ENCODE measurements at places on chromosomes 4 and X.
A peak's percentile ranks its signal among the peaks of the same experiment; 100 is the strongest.

DNA sequence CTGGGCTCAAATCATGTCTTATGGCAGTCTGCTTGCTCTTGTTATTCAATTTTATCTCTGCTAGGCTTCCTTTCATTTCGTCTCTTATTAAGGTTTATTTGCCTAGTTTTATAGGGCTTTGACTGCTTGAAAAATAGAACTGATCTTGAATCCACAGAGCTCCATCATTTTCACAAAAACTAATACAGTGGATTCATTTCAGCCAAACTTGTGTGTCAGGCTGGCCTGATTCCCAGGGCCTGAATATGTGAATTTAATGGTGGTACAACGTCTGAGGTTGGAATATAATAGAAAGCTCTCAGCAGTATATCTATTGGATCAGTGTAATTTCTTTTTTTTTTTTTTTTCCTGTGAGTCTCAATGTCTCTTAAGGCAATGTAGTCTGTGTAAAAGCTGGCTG is 123.3 kb downstream of the POU4F2 start:
- no peak for DNase-seq

- no peak for DNase-seq
Measured at GRCh38 chr4:98950925-98951324, 22.0 kb upstream of the EIF4E start.

DNA sequence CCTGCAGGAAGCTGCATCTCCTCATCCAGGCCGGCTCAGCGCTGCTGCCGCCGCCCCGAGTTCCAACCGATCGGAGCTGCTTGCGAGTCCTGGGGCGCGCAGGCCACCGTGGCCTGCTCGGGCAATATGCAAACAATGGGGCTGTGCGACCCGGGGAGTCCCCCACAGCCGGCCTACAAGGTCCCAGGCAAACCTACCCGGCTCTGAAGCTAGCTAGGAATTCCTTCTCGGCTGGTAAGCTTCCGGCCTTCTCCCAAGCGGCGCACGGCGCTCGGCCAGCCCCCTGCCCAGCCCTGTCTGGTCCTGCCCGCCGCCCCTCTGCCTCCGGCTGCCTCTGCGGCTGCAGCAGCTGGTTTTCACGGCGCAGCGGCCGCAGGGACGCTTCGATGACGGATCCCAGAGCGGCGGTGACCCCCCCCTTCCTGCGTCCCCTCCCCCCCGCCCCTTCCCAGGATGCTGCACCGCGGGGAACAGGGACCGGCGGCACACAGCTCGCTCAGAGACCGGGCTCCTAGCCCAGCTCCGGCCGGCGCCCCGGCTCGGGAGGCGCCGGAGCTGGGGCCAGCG is 59.4 kb downstream of the TSC22D3 start:
- peak; percentile 29 for DNase-seq

GRCh38 chr4:150402871-150403272 is 179.1 kb upstream of the MAB21L2 start:
- DNase-seq: no peak

GRCh38 chr4:189822326-189822725 is 118.3 kb upstream of the FRG1 start:
- peak; percentile 64 for DNase-seq

- DNase-seq: no peak
Measured at GRCh38 chr4:5478697-5479096, 229.7 kb downstream of the EVC2 start.

DNA sequence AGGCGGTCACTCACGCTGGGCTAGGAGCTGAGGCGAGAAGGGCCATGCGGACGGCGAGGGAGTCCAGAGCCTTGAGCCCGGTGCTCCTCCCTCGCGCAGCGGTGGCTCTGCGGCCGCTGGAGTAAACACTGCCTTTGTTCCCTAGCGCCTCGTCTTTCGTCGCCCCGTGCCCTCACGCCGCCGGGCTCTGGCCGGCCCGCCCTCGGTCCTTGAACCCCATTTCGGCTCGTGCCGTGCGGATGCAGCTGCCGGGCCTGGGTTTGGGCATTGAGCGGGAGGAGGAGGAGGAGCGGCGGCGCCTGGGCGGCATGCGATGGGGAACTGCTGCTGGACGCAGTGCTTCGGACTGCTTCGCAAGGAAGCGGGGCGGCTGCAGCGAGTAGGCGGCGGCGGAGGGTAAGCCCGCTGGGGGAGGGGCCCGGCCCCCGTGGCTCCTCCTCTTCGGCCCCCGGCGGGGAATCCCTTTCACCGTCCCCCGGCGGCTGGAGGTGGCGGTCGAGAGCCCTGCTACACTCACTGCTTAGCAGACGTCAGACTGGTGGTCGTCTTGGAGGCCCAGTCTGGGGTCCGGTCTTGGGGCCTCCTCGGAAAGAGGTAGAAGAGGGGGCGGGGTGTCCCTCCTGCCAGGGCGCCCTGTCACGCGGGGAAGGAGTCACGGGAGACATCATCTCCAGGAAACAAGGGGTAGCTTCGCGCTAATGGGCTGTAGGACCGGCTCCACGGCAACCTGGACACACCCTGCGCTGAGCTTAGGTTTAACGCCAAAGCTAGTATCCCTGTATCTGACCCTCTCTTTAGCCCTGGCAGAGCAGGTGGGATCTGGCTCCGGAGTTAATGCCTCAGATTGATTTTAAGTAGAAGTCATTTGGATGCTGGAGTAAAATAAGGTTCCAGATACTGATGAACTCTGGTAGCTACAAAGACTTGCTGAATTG is at the start of gene AP1AR:
AP1AR (plus strand) TSS at position 9 of the 935 bp plus-strand sequence; CDS start at position 314, 305 bp downstream.
- DNase-seq: peak; percentile 79

DNA sequence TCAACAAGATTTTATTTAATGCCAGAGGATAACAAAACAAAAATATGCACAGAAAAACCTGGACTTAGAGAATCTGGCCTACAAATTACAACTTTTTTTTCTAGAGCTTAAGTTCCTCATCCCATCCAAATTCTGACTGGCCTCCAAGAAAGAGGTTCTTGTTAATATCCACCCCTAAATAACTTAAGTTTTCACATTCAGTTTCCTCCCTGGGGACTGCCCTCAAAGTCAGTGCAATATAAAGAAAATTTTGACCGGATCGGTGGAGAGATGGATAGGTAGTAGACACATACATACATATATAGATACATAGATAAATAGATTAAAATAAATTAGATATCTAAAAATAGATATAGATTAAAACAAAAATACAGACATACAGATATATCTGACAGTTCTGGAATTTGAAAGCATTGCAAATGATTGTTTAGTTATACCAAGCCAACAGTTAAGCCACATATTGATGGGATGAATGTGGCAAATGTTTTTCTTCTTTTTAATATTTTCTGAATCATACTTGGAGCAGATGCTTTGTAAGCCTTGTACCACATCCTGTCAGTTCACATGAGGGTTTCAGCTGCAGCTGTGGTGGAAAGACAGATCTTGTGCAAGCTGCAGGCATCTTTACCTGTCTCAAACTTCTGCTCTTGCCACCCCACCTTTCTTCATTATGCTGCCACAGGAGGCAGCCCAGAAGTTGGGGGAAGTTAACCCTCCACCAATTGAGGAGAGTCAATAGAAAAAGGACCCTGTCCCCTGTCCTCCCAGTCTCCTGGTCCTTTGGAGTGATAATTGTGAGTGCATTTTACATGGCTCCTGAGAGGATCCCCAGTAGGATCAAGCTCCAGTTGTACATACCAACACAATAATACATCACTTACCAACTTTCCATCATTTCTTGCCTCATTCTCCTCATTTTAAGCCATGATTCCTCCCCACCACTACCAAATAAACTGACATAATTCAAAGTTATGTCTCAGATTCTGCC is 58.5 kb upstream of the PRDM8 start:
- DNase-seq: peak; percentile 71

DNA sequence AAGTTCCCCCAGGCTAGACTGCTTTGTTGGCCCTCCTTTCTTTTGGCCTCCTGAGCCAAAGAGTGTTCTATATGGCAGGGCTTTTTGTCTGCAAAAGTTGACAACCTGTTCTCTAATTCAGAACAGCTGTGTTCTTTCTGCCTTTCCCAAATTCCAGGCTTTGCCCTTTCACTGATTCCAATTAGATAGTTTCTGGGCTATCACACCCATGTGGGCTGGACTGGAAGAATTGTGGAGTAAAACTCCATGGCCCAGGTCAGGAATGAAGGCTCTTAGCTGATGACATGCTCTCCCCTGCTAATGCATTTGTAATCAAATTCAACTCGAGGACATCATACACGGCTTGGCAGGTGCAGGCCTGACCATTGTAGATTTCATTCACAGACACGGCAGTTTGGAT is 19.4 kb downstream of the BMP3 start:
- no peak for DNase-seq

DNA sequence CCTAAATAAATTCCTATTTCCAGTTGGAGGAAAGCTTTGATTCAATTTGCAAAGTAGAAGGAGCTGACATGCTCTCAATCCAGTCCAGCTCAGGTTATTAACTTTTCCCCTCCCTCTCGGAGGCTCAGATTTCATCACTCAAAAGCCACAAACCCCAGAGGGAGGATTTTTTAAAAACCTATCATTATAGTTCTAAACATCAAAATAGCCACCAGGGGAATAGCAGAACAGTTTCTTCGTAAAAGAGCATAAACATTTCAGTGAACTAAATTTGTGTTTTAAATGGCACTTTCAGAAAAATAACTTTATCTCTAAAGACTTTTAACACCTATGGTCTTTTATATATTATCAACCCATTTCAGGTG is 8.8 kb downstream of the GPRIN3 start:
- peak; percentile 41 for DNase-seq

- DNase-seq: no peak
Measured at GRCh38 chrX:103776546-103776945, at the start of gene PLP1. Gene PLP1 (plus strand): TSS chrX:103776840. CDS start chrX:103776996, 156 bp downstream.

DNA sequence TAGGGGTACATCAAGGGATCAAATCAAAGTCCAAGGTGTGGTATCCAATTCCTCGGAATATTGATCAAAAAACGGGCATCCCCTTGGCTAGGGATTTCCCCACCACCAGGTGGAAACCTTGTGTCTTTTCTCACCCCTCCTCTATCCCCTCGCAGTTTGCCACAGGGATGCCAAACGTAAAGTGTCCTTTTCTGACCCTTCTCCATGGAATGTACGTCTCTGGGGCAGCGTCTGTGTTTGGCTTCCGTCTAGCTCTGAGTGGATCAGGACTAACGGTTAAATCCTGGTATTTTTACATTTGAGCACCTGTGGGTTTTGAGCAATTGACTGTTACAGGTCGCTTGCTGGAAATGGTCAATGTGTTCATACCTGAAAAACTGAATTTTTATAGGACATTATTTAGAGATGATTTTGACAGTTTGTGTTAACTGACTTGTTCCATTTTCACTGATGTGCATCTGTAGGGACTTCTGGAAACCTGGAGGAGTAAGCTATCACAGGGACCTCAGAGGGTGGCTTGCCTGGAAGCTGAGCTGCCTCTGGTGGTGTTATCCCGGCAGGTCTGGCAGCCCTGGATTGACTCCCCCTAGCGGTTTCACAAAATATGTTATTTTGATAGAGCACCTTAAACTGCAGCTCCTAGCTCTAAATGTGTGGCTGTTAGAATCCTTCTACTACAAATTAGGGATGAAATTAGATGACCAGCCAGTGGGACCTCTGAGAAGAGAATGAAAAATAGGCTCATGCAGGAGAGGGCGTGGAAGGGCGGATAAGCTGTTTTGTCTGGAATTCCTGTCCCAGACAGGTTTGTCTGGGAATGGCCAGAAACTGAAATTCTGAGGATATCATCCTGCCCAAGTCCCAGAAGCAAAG is 8.8 kb upstream of the MGST2 start:
- peak; percentile 71 for DNase-seq

- no peak for DNase-seq
Measured at GRCh38 chr4:104743215-104743653, 248.5 kb upstream of the CXXC4 start.

- DNase-seq: no peak
Measured at GRCh38 chrX:47230136-47230868, 2.5 kb upstream of the USP11 start.

- no peak for DNase-seq
Measured at GRCh38 chr4:52915191-52915590, 53.1 kb downstream of the RASL11B start.

GRCh38 chrX:2552621-2553201 is 51.9 kb upstream of the DHRSX start:
- peak; percentile 82 for DNase-seq

DNA sequence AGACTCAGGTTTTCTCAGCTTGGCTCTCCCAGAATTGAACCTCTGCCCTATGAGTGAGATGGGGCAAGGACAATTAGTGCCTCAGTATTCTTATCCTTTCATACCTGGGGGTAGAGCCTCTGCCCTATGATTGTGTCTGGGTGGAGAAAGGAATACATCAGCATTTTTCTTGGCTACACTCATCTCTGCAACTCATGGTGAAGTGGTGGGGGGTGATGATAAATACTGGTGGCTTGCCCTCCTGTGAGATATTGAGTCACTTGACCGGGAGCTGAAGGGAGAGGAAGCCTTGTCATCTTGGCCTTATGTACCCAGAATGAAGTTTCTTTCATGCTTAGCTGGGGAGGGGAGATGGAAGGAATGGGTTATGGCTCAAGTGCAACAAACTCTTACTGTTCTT is 71.3 kb upstream of the ENOX2 start:
- peak; percentile 64 for DNase-seq

DNA sequence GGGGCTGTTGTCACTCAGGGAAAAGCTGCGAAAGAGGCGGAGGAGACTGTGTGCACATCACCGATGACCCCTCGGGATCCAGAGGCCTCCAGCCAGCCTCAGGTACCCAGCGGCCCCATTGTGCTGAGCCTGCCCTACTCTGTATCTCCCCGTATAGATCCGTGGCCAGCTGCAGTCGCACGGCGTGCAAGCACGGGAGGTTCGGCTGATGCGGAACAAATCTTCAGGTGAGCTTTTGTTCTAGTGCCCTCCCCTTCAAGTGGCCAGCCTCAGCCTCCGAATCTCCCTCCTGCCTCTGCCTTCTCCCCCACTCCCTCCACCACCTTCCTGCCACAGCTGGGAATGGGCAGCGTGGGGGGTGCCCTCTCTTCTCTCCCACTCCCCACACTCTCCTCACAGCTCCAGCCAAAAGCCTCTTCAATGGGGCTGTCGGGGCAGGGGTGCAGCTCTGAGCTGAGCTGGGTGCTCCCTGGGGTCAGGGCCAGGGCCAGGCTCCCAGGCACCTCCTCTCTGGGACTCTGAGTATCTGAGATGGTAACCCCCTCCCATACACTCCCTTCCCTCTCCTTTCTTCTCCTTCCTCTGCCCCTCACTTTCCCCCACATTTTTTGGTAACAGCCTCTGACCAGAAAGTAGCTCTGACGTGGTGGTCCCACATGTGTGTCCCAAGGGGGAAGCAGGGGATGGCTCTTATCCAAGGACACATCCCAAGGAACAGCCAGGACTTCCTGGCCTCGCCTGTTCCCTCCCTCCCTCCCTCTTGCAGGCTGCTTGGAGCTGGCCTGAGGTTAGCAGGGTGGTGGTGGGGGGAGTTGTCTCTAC is 20.4 kb upstream of the UBA1 start:
- DNase-seq: no peak

GRCh38 chr4:81990898-81991297 is 382.9 kb downstream of the HNRNPD start:
- no peak for DNase-seq

GRCh38 chrX:16946361-16946964 is at the start of gene REPS2:
Gene REPS2 (plus strand): TSS chrX:16946658. CDS start chrX:16946862, 204 bp downstream.
- DNase-seq: peak; percentile 54

GRCh38 chrX:130055103-130055502 is 55.2 kb downstream of the ELF4 start:
- peak; percentile 67 for DNase-seq

- peak; percentile 63 for DNase-seq
Measured at GRCh38 chr4:184807797-184808712, 17.7 kb downstream of the ACSL1 start.

GRCh38 chr4:169315530-169316343 is 45.0 kb upstream of the SH3RF1 start:
- DNase-seq: peak; percentile 37

GRCh38 chr4:169438057-169438480 is 167.3 kb upstream of the SH3RF1 start:
- no peak for DNase-seq

Data from fibroblast of skin of abdomen (primary cell).